Urothelium cell line (cell line): ENCODE measurements at places on chromosomes 4 and X.
A peak's percentile ranks its signal among the peaks of the same experiment; 100 is the strongest.

- peak; percentile 44 for DNase-seq
Observed at GRCh38 chr4:5460106-5460801, 248.1 kb downstream of the EVC2 start.

GRCh38 chr4:121150486-121150885, 13.6 kb downstream of the TNIP3 start:
- no peak for DNase-seq

DNA sequence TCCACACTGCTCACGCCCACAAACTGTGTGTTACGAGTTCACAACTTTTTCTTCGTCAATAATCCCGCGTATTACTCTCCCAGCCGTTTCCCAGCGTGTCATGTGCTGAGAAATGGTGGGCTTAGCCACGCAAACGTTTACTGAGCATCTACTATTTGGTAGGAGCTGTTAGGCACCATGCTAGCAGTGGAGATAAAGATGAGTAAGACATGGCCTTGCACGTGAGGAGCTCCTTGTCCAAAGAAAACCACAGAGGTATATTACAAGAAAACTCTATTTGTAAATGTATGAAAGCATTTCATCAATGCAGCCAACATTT, 821 bp upstream of the TMEM128 start:
- no peak for DNase-seq

- no peak for DNase-seq
Observed at GRCh38 chr4:41643331-41643730, 105.2 kb downstream of the PHOX2B start.

GRCh38 chrX:118893923-118894322, 70.3 kb downstream of the ZCCHC12 start:
- DNase-seq = no peak

- DNase-seq = no peak
Observed at GRCh38 chr4:73815145-73815544, 21.3 kb upstream of the CXCL6 start.

DNA sequence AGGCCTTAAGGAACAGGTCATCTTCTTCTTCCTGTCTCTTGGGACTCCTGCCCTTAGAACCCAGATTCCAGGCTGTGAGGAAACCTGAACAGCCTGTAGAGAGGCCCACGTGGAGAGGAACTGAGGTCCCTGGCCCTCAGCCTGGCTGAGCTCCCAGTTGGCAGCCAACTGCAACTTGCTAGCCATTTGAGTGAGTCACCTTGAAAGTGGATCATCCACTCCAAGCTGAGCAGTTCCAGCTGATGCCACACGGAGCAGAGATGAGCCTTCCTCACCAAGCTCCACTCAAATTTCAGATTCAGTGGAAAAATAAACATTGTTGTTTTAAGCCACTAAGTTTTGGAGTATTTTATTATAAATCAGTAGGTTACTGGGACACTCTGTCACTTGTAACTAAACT, 392.5 kb downstream of the BCOR start:
- DNase-seq = peak; percentile 75

DNA sequence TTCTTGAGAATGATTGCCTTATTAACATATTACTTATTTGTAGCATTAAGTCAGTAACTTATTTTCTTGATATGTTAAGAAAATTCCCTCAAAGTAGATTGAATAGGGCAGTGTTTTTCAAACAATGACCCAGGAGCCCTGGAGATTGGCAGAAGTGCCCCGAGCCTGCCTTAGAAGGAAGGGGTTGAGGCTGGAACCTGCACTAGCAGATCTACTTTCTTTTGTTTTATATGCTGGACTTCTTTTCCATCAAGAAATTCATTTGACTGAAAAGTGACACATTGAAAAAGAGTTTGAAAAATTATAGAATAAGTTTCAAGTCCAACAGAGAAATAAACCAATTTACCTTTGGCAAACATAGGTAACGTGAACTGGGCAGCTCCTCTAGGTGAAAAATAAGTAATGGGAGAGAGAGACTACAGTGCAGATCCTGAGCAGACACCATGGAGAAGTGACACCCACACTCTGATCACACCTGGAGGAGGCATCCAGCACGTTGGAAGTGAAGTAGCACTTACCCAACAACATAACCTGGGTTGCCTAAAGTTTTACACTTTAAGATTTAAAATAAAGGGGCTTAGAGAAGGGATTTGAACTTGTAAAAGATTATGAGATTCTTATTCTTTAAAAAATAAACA, 18.6 kb downstream of the ARSJ start:
- no peak for DNase-seq

DNA sequence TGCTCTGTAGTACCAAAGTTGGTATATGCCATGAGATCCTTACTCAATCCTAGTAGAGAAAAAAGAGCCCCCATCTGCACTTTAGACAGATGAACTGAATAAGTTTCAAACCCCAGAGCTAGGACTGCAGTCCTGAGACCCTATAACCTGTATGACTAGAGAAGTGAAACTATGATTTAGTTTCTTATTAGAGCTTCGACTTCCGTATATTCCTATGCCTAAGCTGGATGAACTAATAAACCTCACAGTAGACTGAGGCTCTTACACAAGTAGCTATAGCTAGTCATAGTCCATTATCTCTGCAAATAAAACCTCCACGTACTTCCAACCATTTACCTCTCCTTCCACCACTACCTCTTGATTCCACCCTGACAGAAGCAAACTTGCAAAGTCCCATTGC, 6.3 kb upstream of the OTUD4 start:
- DNase-seq = no peak

DNA sequence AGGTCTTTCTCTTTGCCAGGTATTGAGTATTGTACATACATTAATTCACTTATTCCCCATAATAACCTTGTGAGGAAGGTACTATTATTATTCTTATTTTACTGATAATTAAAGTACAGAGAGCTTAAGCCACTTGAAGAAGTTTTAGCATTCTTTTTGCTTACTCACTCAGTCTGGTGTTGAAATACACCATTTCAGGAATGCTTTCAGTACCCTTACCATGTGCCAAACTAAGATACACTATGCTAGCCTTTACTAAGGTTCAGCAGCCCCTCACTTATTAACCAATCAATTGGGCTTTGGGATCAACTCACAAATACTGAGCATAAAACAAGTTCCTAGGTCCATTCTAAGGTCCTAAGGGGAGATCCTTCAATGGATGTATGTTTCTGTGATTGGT, 179.0 kb upstream of the FGF13 start:
- DNase-seq = no peak

GRCh38 chrX:11341274-11342201, 48.3 kb downstream of the AMELX start:
- DNase-seq = peak; percentile 6

- no peak for DNase-seq
Observed at GRCh38 chr4:147581606-147582350, 35.4 kb upstream of the TMEM184C start.

DNA sequence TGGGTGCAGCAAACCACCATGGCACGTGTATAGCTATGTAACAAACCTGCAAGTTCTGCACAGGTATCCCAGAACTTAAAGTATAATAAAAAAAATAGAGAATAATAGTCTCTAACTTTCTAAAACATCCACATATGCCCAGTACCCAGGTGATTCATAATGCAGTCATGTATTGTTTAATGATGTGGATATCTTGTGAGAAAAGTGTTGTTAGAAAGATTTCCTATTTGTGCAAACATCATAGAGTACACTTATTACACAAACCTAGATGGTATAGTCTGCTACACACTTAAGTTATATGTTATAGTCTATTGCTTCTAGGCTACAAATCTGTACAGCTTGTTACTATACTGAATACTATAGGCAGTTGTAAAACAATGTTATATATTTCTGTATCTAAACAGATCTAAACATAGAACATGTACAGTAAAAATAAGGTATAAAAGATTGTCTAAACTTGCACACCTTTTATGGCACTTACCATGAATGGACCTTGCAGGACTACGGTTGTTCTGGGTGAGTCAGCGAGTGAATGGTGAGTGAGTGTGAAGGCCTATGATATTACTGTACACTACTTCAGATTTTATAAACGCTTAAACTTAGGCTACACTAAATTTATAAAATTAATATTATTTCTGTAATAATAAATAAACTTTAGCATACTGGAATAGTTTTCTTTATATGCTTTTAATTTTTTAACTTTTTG, 232.2 kb upstream of the SLIT2 start:
- no peak for DNase-seq

GRCh38 chrX:39176105-39176504, 374.8 kb downstream of the MID1IP1 start:
- no peak for DNase-seq

GRCh38 chr4:183765251-183765911, 106.3 kb downstream of the TRAPPC11 start:
- no peak for DNase-seq

- no peak for DNase-seq
Observed at GRCh38 chrX:13733506-13733905, 914 bp downstream of the TRAPPC2 start.

GRCh38 chr4:107894138-107894603, 37.2 kb upstream of the CYP2U1 start:
- no peak for DNase-seq

- DNase-seq = no peak
Observed at GRCh38 chr4:89868999-89869589, 25.6 kb upstream of the MMRN1 start.

- DNase-seq = no peak
Observed at GRCh38 chr4:40055511-40055862, 1.2 kb upstream of the N4BP2 start.

DNA sequence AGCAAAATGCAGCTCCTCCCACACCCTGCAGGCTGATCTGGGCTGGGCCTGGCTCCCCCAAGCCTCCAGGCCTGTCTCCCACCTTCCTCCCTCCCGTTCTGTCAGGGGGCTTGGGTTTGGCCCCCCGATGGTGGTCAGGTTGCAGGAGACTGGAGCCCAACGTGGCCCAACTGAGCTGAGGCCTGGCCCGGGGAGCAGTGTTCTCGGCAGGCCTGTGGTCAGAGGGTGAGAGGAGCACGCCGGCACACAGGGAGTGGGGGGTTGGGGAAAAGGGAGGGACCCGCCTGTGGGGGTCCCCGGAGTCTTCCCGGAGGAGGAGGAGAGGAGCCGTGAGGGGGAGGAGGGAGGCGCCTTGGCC, 43.2 kb upstream of the NKX1-1 start:
- no peak for DNase-seq

DNA sequence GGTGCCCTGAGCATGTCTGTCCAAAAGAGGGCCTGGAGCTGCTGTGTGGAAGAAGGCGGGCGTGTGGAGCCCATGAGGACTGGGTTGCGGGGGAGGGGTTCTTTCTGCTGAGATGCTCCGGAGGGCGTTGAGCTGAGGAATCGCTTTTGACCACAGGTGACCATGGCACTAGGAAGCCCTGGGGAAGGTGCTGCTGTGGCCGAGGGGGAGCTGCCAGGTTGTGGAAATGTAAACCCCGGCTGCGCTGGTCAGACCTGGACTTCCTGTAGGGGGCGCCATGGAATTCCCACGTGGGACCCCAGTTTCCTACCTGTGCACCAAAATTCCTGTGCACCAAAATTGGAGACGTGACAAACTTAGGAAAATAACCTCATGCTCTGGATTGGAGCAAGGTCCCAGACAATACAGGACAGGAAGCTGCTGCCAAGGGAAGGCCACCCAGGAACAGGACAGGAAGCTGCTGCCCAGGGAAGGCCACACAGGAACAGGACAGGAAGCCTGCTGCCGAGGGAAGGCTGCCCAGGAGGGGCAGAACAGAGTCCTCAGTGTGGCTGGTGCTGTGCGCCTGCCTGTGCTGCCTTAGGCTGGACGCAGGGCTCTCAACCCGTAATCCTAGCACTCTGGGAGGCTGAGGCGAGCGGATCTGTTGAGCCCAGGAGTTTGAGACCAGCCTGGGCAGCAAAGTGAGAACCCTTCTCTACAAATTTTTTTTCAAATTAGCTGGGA, 28.4 kb upstream of the UVSSA start:
- DNase-seq = no peak

DNA sequence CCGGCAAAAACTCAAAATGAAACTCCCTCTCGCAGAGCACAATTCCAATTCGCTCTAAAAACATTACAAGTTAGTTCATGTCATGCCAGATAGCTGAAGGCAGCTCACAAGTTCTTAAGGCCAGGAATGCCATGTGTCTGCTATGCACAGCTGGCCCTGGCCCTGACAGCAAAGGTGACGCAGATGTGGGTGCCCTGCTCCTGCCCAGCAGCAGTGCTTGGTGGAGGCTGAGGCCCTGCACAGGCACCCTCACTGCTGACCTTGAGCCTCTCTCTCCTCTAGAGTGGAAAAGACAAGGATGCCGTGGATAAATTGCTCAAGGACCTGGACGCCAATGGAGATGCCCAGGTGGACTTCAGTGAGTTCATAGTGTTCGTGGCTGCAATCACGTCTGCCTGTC, 2.9 kb downstream of the S100P start:
- DNase-seq = no peak

DNA sequence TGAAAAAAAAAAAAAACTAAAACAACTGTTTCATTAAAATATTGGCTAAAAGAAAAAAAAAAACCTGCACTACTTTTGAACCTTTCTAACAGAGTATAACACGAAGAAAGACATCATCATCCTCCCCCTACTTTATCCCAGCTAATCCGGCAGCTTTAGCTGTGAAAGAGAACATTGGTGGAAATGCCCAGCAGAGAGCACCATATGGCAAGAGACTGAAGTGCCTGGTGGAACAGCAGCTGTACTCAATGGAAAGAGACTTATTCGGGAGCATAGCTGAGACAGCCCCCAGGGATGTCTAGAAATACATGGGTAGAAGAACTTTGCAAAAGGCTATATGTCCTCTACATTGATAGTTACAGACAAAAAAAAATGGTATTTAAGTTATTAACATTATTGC, 30.3 kb downstream of the STPG2 start:
- DNase-seq = peak; percentile 9

- DNase-seq = no peak
Observed at GRCh38 chrX:150544222-150544787, 24.1 kb upstream of the MTM1 start.

- DNase-seq = peak; percentile 9
Observed at GRCh38 chrX:16839852-16840460, 30.2 kb downstream of the RBBP7 start.

- no peak for DNase-seq
Observed at GRCh38 chr4:94715726-94716125, 42.0 kb upstream of the BMPR1B start.

- no peak for DNase-seq
Observed at GRCh38 chr4:32572366-32572765, 1852.2 kb downstream of the PCDH7 start.

DNA sequence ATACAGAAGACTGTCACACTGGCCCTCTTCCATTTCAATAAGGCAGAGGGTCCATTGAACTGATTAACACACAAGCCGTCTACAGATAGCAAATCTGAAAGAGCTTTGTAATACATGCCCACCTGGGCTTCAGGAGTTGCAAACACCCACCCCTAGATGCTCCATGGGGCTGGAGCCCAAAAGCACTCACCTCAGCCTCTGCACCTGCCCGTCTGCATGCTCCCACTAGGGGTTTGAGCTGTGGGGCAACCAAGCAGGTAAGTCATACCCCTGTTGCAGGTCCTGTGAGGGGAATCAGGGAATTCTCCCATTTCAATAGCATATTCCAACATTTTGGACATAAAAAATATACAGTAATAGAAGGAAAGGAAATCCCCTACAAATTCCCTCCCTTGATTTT, 243.0 kb upstream of the KCNIP4 start:
- DNase-seq = no peak

GRCh38 chr4:126825083-126825482, 807.7 kb upstream of the INTU start:
- no peak for DNase-seq

GRCh38 chrX:139851730-139852129, 81.1 kb downstream of the ATP11C start:
- DNase-seq = no peak
